ENCODE measurements at places on chromosomes 5 and 9. TPM values are rescaled to one million over a fixed set of nuclear protein-coding genes. Genes with fewer than 3 reads are reported as not detected.

JADE2 gene
- total RNA-seq, result 68.0 TPM

GNA14 gene
- total RNA-seq, result 0.11 TPM

- DNase-seq, result no peak
Observed at GRCh38 chr9:15018096-15018637, 107.9 kb upstream of the FREM1 start.

DNA sequence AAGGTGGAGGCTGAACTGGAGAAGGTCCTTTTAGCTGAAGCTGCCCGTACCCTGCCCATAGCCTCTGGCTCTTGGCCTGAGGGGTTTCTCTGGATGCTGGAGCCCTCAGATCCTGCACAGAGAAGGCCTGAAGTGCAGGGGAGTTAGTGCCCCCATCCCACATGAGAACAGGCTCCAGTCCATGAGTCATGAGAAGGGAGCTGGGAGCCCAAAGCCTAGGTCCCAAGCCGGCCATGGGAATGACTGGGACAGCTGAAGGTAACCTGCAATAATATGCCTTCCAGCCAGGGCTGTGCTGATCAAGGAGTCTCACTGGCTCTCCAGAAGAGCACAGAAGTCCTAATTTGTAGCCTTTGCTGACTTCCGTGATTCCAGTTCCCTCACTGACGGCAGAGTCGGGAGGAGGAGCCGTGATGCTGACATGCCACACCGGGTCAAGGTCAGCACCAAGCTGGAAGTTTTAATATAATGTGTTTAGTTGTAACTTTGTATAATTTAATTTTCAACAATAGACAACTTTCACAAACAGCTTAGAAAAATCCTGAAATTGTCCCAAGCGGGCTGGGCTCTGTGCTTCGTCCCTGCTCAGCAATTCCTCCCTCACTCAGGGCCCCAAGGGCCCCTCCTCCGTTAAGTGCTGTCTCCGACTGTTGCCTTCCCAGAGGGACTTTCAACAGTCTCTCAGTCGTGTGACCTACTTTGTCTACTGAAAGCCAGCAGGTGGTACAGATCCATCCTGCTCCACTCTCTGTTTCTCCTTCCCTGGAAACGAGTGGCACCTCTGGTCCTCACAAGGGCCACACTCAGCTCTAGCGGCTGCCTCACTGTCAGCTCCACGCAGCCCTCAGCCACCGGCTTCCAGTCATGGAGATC lies 387.8 kb downstream of the GADD45G start:
- no peak for DNase-seq

- no peak for DNase-seq
Observed at GRCh38 chr5:37737326-37738056, 102.3 kb downstream of the GDNF start.

DNA sequence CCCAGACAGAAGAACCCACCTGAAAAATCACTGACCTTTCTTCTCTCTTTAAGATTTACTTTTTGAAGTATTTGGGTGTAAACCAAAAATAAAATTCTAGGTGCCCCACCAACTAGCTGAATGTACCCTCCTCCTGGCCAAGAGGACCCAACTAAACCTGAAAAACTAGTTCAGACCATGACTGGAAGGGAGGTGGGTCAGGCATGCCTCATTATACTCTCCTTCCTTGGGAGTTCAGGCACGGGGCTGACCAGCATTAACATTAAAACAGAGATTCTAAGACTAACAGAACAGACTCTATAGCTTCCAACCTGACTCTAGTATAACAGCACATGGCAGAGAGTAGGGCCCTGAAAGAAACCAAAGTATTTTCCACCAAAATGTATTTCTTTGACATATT lies 61.4 kb downstream of the CERT1 start:
- no peak for DNase-seq

Measured in activated CD4-positive, alpha-beta T cell treated with anti-CD3 and anti-CD28 coated beads for 36 hours (primary cell).